ENCODE measurements at places on chromosomes 12 and 14.

- DNase-seq: no peak
These were observed 197.1 kb downstream of the RGS6 start for GRCh38 chr14:72129291-72129690.

DNA sequence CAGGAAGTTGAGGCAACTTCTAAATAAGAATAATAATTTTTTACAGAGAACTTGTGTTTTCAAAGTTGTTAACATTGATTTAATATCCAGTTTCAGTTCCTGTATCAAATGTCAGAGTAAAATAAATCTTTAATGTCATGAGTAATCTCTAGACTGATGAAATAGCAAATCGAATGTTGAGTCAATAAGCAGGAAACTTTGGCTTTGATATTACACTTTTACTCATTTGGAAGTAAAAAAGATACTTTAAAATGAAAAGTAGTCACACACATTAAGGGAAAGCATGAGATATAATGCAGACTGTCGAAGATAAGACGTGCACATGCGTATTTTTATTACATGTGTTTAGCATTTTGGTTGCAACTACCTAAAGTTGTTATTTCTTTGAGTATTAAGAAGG, 78.2 kb upstream of the PTGDR start:
- no peak for DNase-seq

- DNase-seq: no peak
These were observed 1.1 kb downstream of the CARMIL3 start for GRCh38 chr14:24052656-24053547.

DNA sequence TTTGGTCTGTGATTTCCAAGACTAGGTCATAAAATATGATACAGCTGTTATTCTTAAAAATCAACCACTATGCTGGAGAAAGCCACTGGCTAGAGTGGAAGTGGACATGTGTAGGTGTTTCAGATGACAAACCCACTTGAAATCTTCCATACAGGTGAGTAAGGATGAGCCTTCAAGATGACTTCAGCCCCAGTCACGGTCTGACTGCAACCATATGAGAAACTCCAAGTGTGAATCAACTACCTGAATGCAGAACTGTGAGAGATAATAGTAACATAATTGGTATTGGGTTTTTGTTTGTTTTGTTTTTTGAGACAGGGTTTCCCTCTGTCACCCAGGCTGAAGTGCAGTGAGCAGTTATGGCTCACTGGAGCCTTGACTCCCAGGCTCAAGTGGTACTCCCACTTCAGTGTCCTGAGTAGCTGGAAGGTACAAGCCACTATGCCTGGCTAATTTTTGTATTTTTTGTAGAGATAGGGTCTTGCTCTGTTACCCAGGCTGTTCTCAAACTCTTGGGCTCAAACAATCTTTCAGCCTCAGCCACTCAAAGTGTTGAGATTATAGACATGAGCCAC, 273.3 kb upstream of the LRIG3 start:
- no peak for DNase-seq
